ENCODE measurements at places on chromosomes 5 and 9. TPM values are rescaled to one million over a fixed set of nuclear protein-coding genes. Genes with fewer than 3 reads are reported as not detected.

The SPIN1 gene
- total RNA-seq, result 64.2 TPM

The AIF1L gene
- total RNA-seq, result 57.2 TPM

The TEK gene
- total RNA-seq, result 16.3 TPM

The FAM169A gene
- total RNA-seq, result 0.16 TPM

The GHR gene
- 145 TPM for total RNA-seq

The IFNA13 gene
- total RNA-seq, result not detected

The ITGA2 gene
- total RNA-seq, result 2.4 TPM

The OLFML2A gene
- 10.7 TPM for total RNA-seq

The TERT gene
- total RNA-seq, result not detected

The RRAGA gene
- total RNA-seq, result 90.5 TPM

The DIPK1B gene
- 3.9 TPM for total RNA-seq

The ACOT12 gene
- total RNA-seq, result not detected

The FAM200C gene
- 1.9 TPM for total RNA-seq

The FGD3 gene
- total RNA-seq, result 9.8 TPM

The PCDHB11 gene
- 2.0 TPM for total RNA-seq

The TNFAIP8 gene
- 29.6 TPM for total RNA-seq

The TRIP13 gene
- total RNA-seq, result 1.2 TPM

The PCDHB12 gene
- 3.3 TPM for total RNA-seq

The FOXD4L3 gene
- not detected for total RNA-seq

The ELAVL2 gene
- total RNA-seq, result not detected

The TMEM215 gene
- not detected for total RNA-seq

The RGMB gene
- total RNA-seq, result 11.3 TPM

The PRR16 gene
- 3.3 TPM for total RNA-seq

The P4HA2 gene
- total RNA-seq, result 15.7 TPM

The CHSY3 gene
- 4.8 TPM for total RNA-seq

The IL33 gene
- 40.1 TPM for total RNA-seq

The SOX30 gene
- not detected for total RNA-seq

The RANBP6 gene
- 12.1 TPM for total RNA-seq

All from mesenteric fat pad (tissue), 1 donor.